ENCODE measurements at places on chromosomes 2 and 18.

GRCh38 chr2:36438449-36438977, 82.9 kb downstream of the CRIM1 start:
- peak; percentile 93 for DNase-seq

DNA sequence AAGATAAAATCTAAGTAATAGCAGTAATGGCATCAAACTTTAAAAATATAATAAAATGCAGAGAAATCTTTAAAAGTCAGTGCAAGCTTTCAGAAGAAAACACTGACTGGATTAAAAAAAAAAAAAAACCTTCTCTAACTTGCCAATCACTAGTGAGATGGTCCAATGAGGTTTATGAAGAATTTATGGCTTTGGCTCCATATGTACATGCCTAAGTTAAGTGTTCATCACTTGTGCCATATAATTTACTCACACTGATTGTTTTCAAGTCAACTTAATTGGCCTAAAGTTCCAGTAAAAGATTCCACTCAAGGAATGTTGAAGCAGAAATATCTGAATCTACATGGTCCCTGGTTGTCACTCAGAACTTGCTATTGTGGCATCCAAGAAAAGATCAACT, 40.7 kb upstream of the RAB27B start:
- DNase-seq = peak; percentile 63

- no peak for DNase-seq
These were observed 298.7 kb downstream of the RND3 start for GRCh38 chr2:150188800-150189199.

DNA sequence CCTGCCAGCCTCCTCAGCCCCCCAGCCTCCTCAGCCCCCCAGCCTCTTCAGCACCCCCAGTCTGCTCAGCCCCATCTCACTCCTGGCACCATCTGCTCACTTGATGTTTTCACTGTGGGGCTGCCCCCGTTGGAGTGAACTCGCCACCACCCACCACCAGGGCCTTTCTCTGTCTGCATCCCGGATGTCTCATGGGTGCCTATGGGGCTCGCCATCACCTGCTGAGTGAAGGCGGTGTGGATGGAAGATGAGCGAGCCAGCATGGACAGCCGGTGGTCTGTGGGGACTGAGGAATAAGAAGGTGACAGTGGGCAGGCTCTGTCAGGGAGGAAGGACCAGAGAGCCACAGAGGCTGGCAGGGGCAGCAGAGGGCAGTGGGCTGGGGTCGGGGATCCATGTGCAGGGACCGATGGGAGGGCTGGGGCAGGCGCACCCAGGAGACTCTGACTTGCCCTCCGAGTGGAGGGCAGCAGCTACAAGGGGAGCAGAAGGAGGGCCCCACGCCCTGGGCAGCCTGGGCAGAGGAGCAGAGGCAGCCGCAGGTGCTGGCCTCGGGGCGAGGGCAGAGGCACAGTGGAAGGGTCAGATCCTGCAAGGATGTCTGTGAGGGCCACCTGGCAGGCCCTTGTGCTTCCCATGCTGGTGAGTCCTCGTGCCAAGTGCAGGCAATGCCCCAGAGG, 74.7 kb upstream of the ODC1 start:
- DNase-seq = no peak

DNA sequence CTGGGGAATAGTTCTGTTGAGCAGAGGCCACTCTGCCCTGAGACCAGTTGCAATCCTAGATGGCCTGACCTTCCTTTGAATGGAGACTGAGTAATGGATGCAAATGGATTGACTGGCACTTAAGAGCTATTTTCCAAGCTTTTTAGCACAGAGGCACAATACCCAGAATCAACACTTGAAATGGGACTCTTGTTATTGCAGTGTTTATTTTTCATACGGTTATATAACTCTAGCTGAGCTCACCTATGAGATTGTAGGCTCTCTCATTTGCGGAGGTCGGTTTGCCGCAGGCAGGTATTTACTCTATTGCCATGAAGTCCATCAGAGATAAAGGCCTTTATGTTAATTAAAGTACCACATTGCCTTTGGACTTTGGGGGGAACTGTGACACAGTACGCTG, 422.3 kb upstream of the CELF4 start:
- DNase-seq = no peak

GRCh38 chr2:66066032-66066431, 368.9 kb upstream of the MEIS1 start:
- DNase-seq = no peak

DNA sequence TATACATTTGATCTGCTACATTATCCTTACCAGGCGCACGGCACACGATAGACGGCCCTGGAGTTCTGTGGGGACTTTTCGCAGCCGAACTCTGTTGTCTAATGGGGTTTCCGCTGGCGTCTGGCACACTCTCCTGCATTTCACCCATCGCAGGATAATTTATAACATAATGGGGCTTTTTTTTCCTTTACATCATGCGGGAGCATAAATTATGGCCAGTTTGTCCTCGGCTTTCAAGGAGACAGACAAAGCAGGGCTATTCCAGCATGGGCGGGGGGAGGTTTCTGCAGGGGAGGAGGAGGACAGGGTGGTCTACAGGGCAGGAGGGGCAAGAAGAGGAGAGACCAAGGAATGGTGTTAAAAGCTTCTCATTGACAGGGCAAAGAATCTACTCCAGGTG, 279.8 kb downstream of the CELF4 start:
- no peak for DNase-seq

GRCh38 chr18:58321986-58322385, 278.0 kb downstream of the NEDD4L start:
- peak; percentile 82 for DNase-seq

Measured in fibroblast of gingiva (primary cell).